ENCODE measurements at places on chromosomes 6 and 20.

GRCh38 chr6:154448448-154449096, 61.9 kb downstream of the CNKSR3 start:
- DNase-seq = peak; percentile 79

DNA sequence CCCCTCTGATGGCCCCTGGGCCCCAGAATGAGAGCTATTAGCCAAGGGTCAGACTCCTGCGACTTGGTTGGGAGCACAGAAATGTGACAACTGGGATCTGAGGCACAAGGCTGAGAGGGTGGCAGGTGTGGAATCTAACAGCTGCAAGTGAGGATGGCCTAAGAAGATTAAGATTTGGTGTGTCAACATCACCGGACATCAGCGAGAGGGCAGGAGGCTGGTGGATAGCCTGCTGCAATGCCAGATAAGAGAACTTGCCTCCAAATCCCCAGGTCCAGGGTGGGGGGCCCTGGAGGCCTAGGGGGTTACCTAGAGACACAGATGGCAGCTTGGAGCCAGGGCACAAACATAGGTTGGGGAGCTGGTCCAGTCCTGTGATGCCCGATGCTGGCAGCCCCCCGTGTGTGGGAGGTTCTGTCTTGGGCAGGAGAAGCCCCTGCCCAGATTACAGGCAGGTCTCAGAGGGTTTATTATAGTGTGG, 155.8 kb downstream of the GRM4 start:
- no peak for DNase-seq

- no peak for DNase-seq
Observed at GRCh38 chr20:24955045-24955444, 6.0 kb downstream of the CST7 start.

- peak; percentile 57 for DNase-seq
Observed at GRCh38 chr20:23152308-23152892, 66.3 kb upstream of the CD93 start.

GRCh38 chr20:48461091-48461734, 366.6 kb downstream of the PREX1 start:
- no peak for DNase-seq

DNA sequence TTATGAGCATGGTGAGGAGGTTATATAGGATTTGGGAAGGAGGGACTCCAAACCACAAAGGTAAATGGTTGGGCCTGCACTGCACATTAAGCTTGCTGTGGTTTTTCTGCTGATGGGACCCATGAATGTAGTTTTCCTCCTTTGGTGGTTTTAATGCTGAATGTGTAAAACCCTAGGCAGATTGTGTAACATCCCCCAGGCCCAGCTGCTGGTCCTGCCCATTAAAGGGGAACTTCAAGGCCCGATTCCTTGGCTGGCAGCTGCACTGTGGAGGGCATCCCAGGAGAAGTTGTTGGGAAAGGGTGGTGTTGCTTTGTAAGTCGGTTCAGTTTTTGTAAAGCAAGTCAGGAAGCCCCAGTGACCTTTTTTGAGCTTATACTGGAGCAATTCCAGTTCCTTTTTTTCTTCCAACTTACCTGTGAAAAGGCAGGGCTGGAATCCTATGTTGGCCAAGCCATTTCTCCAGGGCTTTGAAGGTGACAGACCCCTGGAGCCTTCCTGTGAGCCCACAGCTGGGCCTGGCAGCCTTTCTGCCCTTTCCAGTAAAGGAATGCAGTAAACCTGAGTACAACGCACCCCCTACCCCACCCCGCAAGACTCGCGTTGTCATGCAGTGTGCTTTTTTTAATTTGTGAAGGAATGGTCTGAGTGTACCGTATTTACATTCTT, 43.1 kb upstream of the NAA20 start:
- peak; percentile 93 for DNase-seq

GRCh38 chr20:19758133-19758500, at the start of gene RIN2:
Gene RIN2 (plus strand): TSS chr20:19758258. CDS start chr20:19889602, 131,344 bp downstream.
- peak; percentile 60 for DNase-seq

- DNase-seq = peak; percentile 87
Observed at GRCh38 chr6:39791850-39792539, at the start of gene DAAM2. Gene DAAM2 (plus strand): TSS chr6:39792376. CDS start chr6:39856303, 63,927 bp downstream.

- DNase-seq = peak; percentile 42
Observed at GRCh38 chr20:2246069-2246491, 49.7 kb upstream of the TGM3 start.

DNA sequence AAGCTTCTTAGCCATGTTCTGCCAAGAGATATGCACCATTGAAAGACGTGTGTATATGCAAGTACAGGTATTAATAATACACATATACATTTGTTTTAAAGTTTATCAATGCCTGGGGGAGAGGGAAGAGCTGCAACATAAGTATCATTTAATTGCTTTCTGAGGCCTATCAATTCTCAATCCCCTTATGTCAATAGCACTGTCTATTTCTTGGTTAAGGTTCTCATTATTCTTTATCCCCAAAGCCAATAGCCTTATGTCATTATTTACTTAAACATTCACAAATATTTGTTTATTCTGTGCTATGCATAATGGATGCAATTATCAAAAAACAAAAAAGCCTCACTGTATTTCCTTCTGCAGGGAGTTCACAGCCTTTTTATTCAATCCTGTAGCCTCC, 350.3 kb upstream of the KCNQ5 start:
- no peak for DNase-seq

- peak; percentile 97 for DNase-seq
Observed at GRCh38 chr20:49344975-49345374, 67.1 kb upstream of the ZNFX1 start.

DNA sequence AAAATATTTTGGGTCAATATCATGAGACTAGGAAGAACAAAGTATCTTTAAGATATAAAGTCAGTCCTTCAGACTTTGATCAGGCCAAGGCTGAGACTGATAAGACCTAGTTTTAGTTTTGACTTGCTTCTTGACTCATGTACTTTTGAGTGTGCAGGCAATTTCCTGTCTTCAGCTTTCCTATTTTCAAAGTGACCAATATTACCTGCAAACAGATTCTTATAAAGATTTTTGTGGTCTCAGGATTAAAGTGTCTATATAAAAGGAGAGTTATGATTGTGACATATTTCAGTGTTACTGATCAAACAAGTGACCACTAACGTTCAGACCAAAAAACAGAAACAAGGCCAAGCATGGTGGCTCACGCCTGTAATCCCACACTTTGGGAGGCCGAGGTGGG, 36.0 kb upstream of the AKIRIN2 start:
- DNase-seq = no peak

GRCh38 chr6:38997128-38997761, 51.3 kb upstream of the GLP1R start:
- DNase-seq = peak; percentile 12

DNA sequence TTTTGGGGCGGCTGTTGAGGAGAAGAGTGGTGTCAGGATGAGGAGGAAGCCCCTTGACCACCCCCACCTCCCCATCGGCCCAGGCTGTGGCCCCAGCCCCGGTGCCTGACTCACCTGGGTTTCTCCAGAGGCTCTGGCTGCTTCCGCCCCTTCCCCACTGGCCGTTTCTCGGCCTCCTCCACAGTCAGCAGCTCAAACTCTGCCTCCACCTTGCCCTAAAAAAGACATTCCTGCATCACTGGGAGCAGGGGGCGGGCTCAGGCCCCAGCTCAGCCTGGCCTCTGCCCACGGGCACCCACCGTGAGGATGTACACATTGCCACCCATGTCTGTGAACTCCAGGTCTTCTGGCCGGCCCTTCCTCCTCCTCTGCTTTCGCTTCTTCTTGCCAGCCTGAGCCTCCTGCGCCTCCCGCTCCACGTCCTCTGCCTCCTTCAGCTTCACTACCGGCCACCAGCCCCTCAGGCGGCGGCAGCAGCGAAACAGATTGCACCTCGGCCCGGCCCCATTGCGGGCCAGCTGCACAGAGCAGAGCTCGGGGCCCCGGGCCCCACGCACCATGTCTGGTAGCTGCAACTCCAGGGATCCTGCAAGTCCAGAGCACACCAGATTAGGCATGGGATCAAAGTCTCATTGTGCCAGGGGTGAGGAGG, 17.3 kb downstream of the ERGIC3 start:
- DNase-seq = no peak

- no peak for DNase-seq
Observed at GRCh38 chr6:130912434-130912833, 85.2 kb downstream of the SMLR1 start.

- no peak for DNase-seq
Observed at GRCh38 chr6:106536851-106537250, 92.4 kb downstream of the RTN4IP1 start.
